ENCODE measurements at places on chromosomes 2 and 18.

- DNase-seq, result no peak
These were observed 417.6 kb downstream of the SUCLG1 start for GRCh38 chr2:84041506-84041905.

DNA sequence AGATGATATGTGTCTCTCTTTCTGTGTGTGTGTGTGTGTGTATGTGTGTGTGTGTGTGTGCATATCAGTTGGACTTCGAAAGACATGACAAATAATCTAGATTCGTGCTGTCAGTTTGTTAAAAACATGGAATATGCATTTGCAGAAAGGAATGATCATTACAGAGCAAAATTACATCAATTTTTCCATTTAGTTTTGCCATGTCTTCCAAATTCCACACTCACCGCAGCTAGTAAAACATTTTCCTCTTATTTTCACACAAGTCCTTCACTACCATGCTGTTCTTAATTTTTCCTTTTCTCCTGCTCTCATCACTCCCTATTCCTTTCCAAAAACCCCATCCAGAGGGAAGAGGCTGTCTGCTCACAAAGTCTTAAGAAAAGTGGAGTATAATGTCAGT lies 1191.4 kb upstream of the SLC39A10 start:
- DNase-seq, result no peak

- DNase-seq, result peak; percentile 14
These were observed 1.1 kb upstream of the BOLL start for GRCh38 chr2:197786010-197786877.

- DNase-seq, result no peak
These were observed 66.2 kb downstream of the CYP26B1 start for GRCh38 chr2:72081451-72081850.

DNA sequence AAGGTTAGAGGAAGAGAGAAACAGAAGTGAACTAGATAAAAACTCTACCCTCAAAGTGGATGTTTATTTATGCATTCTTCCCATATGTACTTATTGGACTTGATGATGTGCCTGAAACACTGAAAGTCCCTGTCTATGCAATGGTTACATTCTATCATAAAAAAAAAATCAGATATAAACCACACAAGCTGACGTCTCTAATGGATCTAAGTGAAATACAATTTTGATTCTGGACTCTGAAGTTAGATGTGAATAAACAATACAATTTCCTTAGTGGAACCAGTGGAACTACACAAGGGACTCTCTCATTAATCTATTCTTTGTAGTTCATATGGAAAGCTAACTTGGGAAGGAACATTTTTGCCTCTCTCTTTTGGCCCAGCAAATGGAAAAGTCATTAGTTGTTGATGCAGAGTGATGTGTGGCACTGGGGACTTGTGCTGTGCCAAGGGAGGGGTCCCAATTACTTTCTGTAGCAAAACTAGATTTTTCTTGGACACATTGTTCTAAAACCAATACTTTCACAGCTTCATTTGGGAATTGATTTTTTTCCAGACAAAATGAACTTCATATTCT lies 376.8 kb downstream of the TRIB2 start:
- no peak for DNase-seq

GRCh38 chr2:109398366-109399015 lies 215.3 kb downstream of the SEPTIN10 start:
- DNase-seq, result no peak
